NCI-H1092 (cell line): ENCODE measurements at places on chromosomes 1 and 21.

GRCh38 chr1:2050461-2050792 lies 216 bp downstream of the PRKCZ start:
- no peak for DNase-seq

DNA sequence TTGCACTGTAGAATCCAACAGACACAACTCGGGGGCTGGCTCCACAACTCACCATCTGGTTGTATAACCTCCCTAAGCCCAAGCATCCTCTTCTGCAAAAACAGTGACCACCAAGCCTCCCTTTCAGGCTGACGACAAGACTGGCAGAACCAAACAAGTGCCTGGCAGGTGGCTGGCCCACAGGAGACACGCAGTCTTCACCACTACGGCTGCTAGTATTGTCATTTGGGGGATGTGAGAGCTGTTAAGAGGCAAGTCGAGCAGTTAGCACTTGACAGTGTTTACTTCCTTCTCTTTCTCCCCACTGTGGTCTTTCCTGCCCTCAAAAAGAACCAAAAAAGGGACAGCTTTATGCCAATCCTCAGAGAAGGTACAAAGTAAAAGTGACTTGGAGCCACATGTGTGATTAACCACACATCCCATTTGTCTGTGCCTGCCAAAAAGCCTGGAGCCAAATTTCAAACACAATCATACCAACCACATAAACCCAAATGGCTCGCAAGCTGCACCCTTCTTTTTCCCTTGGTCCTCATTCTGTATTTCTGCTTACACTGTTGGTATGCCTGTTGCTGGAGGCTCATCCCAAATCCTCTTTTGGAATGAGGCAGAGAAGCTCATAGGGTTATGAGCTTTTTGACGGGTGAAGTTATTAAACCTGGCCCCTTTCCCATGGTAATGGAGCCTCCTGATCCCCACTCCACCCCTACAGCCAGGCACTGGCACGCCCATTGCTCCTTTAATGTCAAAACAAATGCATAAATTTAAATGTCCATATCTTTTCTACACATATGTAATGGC lies 94.1 kb downstream of the TGFBR3 start:
- DNase-seq, result no peak

DNA sequence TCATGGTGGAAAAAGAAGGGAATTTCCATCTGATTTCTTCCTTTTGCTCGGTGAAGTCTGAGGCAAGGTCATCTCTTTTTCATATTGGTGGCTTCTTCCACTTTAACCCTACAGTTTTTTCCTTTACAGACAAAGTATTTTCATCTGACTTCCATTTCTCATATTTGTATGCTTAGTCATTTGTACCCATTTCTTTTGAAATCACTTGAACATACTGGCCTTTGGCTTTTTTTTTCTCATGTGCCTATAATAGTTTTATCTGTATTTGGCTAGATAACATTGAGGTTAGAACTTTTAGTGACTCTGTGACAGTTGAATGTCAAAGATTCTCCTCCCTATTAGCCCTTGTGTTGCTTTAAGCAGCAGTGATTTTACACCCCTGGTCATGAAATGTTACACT lies 27.7 kb downstream of the IL12RB2 start:
- no peak for DNase-seq

DNA sequence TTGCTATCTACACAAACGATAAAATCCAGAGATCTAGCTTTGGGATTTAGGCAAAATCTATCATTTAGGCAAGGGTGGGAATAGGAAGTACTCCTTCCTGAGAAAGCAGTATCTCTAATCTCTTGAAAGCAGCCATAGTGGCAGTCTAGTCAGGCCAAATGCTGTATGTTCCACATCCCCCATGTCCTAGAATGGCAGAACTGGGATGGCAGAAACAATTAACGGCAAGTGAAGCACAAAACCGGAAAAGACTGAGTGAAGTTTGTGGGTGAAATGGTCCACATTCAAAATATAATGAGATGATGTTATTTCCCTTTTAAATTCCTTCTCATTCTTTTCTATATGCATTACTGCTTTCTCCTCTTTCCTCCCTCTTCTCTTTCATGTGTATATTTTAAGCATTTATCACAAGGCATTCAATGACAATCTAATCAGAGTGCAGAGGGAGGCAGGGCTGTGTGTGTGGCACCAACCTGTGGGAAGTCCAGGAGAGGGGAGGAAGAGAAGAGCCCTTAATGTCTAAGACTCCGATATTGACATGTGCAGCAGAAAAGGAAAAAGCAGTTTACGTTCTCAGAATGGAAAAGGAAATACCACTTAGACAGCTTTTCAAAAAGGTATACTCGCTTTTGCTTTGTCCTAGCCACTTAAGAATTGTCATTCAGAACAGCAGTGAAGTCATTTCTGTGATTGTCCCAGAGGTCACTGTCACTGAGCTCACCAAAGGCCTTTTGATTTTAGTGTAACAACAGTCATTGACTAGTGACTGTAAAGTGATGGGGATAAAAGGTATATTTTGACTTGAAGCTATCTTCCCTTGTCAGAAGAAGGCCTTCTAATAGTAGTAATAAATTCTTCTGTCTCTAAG lies 42.3 kb upstream of the TADA1 start:
- no peak for DNase-seq

- DNase-seq, result no peak
Observed at GRCh38 chr1:98764485-98764884, 103.0 kb downstream of the SNX7 start.

- no peak for DNase-seq
Observed at GRCh38 chr1:234837713-234838112, 227.7 kb upstream of the IRF2BP2 start.

DNA sequence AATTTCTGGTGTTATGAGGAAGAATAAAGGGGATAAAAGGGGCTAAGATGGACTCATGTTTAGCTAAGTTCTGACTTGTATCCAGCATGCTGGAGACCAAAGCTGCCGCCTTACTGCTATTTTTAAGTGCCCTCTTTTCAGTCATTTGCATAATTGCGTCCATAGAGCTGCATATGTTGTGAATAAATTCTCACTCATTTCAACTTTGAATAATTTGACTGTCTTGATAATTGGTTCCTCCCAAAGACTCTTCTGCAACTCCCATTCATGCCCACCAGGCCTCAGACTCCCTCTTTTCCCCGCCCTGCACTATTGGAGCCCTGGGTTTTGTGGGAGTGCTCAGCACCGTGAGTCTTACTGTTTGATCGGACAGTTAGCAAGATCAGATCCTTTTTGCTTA lies 45.0 kb downstream of the KIAA0040 start:
- no peak for DNase-seq

DNA sequence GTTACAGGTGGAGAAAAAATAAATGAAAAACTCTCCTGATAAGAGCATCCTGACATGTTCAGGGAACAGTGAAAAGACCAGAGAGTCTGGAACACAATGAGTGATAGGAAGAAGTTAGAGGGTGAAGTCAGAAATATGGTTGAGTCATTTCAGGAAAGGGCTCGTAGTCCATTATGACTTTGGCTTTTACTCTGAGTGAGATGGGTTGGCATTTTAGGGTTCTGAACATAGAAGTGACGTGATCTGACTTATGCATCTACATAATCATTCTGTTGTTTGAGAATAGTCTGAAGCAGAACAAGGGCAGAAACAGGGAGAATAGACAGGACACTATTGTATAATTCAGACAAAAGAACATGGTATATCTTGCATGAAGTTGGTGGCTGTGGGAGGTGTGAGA lies 5.8 kb downstream of the HMCN1 start:
- no peak for DNase-seq

DNA sequence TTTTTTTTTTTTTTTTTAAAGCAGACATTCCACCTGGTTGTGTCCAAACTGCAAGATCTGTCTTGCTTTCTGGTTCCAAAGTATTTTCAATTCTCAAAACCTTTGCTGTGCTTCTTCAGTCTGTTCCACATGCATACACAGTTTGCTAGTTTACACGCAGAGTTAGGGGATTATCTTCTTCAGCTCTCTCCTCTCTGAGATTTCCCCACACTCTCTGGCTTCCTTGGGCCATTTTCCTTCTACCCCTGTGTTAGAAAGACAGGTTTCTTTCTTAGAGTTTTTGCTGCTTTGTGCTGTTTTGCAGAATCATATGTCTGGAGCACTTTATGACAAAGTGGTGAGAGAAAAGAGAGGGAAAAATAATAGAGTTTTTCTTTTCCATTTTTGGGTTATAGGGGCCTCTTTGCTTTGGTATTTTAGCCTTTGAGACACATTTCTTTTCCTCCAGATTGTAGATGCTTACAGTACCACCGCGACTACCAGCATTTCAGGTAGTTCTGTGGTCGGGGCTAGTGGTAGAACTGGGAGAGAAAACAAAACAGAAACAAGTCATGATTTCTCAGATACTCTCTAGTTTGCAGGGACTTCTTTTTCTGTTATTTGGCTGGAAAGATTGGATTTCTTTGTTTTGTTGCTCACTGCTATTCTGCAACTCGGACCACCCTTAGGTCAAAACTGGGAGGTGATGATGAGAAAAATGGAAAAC lies 66.3 kb downstream of the RABGAP1L start:
- DNase-seq, result no peak

GRCh38 chr1:243494741-243495431 lies 239.0 kb downstream of the SDCCAG8 start:
- no peak for DNase-seq

GRCh38 chr21:31162827-31163226 lies 124.6 kb upstream of the KRTAP19-8 start:
- DNase-seq, result no peak

DNA sequence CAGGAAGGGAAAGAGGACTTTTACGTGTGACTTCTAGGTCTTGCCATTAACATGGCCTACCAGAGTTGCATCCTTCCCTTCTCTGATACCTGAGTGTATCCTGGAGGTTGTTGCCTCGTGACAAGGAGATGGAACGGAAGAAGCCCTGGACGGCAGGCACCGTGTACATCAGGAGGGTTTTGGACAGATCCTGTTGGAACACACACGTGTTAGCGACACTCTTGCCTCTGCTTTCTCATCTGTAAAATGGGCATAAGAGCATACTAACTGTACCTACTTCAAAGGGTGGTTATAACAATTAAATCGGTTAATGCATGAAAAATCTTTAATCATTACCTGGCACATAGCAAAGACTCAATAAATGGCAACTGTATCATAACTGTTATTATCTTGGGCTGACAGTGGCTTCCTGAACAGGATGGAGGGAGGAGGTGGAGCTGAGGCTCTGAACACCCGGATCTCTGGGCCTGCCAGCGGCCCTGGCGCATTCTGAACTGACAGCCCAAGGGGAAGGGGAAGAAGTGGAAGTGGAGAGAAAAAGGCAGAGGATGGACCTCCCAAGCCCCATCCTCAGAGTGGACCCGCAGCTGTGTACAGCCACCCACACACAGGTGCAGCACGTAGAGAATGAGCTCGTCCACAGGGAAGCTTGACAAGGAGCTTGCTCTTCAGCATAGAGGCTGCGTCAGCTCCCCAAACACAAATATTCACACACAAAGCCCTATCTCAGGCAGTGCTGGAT lies 30.2 kb upstream of the EXOSC10 start:
- peak; percentile 29 for DNase-seq

DNA sequence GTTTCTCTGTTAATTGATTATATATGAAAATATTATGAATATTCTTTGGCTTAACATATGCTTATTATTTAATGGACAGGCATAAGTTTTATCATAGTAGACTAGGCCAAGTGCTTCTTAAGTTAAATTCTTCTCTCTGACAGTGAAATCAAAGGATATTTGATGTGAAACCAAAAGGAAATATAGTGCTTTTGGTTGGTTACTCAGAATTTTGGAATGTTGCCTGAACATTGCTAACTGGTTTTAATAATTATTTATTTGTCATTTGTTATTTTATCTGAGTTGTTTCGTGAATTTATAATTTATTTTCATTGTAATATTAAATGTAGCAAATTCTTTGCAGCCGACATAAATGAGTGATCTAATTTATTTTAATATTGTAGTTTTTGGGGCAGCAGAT lies 18.3 kb downstream of the HOOK1 start:
- no peak for DNase-seq

DNA sequence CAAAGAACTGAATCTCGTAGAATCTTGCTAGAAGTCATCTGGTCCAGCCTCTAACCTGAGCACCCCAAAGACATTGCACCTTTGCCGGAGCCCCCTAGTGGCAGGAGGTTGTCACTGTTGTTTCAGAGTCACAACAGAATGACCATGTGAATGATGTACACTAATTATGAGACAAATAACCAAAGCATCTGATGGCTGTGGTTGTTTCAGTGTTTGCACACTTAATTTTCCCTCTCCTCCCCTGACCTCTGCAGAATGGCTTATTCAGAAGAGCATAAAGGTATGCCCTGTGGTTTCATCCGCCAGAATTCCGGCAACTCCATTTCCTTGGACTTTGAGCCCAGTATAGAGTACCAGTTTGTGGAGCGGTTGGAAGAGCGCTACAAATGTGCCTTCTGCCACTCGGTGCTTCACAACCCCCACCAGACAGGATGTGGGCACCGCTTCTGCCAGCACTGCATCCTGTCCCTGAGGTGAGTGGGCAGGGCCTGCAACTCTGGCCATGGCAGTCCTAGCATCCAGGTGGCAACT lies 26.4 kb downstream of the TRAF5 start:
- no peak for DNase-seq

DNA sequence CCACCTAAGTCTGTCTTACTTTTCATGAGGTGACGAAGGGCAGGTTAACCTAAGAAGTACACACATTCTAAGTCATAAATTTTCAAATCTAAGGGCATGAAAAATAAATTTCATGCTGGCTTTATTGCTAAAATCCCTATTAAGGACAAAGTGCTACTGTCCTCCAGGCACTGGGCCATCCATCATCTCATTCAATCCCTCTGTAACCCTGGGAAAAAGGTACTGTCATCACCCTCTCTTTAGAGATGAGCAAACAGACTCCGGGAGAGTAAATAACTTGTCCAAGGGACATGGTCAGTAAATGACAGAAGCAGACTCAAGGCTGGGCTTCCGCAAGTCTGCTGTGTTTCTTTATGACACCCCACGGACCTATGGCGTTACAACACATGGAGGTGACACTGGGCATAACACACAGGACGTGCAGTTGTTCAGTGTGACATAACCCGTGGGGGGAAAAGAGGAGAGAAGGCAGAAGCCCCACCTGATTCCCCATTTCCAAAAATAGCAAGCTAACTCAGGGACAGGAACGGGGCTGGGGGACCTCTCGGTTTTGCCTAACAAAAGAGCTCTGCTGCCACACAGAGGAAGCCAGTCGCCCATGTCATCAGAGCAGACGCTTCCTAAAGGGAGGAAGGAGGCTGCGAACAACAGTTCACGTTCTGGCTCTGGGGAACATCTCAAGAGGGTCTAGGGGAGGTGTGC lies 12.5 kb upstream of the SRM start:
- DNase-seq, result peak; percentile 76

GRCh38 chr1:37795340-37796125 lies 1.9 kb downstream of the MANEAL start:
- no peak for DNase-seq

- DNase-seq, result no peak
Observed at GRCh38 chr1:160086456-160086892, 5.1 kb downstream of the KCNJ9 start.

DNA sequence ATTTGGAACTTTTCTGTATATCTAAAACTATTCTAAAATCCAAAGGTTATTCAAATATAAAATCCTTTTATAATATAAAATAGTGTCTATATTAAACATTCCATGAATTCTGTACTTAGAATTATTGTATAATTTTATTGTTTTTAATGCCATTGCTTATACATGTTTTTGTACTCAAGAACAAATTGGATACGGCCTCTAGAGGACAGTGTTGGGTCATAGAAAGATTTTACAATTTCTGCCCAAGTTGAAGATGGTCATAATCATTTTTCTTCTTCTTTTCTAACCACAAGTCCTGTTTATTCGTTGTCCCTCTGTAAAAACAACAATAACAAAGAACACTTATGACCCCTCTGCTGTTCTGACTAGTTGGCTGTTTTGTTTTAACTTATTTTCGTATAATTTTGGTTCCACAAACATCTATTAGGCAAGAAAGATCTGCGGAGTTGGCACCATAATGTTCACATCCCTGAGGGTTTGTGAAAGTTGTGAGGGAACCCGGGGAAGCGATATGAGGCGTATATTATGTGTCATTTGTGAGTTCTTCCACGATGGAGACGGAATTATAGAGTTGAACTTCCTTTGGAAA lies 75.7 kb upstream of the KIF26B start:
- DNase-seq, result no peak
